ENCODE measurements at places on chromosomes 1 and 21.

GRCh38 chr1:90850898-90851710 is 134.0 kb upstream of the BARHL2 start:
- DNase-seq: peak; percentile 71

DNA sequence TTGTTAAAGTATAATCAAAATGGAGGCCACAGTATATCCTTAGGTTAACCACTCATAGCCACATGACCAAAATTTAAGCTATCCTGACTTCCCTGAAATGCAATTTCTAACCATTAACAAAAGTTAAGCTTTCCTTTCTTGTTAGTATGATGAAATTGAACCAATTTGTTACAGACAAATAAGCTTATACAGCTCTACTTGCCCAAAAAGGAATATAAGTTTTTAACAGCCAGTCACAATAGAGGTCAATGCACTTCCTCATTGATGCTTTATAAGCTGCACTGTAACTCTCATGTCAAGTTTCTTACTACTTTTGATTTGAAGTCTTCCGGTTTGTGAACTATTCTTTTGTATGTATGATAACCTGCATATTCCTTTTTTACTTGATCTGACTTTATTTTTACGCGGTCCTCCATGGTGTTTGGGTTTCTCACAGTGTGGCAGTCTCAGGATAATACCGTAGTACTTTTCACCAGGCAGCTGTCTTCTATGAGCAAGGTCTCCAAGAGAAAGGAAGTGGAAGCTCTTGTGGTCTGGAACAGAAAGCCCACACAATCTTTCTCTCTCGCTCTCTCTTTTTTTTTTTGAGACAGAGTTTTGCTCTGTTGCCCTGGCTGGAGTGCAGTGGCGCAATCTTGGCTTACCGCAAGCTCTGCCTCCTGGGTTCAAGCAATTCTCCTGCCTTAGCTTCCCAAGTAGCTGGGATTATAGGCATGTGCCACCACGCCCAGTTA is 331.6 kb downstream of the SRGAP2C start:
- no peak for DNase-seq

- no peak for DNase-seq
Observed at GRCh38 chr21:26236281-26236680, 65.7 kb upstream of the APP start.

DNA sequence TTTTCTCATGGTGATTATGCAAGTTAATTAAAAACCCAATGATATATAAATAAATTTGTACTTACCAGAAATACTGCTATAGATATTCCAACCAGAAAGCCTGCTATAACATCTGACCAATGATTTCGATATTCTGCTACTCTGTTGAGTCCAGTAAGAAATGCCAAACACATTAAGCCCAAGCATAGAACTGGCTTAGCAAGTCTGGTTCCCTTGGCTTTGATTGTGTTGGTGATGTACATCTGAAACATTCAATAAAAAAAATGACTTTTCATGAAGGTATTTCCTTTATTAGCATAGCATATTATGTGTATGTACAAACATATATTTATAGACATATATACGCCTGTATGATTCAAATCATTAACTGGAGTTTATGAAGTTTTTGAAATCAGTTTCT is 82.8 kb downstream of the PLPPR5 start:
- no peak for DNase-seq

DNA sequence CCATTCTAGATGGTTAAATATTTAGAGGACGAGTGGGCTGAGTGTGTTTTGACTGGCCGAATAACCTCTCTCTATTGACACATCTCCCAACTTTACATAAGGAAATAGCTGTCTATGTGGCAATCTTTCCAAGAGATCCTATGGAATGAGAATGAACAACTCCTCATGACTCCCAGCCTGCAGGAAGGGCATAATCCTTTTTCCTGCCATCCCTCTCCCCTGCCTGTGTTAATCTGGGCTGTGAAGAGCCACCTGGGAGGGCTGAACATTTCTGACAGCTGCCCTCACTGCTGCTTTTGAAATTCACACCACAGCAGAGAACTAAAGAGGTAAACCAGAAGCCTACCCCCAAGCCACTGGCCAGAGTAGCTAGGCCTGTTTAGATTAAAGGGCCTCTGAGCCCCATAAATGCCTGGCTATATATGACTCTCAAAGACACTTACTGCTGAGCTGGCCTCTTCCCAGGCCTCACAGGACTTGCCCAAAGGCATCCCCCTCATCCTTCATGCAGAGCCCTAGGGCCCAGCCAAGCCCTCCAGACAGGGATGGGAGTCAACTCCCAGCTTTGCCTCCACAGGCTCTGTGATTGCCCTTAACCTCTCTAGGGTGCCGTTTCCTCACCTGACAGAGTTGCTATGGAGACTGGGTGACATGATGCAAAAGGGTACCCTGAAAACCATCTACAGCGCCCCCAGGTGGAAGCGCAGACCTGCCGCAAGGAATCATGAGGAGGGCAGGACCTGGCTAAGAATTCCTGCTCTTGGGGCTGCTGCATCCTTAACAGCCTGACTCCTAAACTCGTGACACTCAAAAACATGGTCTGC is 42.0 kb upstream of the LDLRAP1 start:
- DNase-seq: no peak

DNA sequence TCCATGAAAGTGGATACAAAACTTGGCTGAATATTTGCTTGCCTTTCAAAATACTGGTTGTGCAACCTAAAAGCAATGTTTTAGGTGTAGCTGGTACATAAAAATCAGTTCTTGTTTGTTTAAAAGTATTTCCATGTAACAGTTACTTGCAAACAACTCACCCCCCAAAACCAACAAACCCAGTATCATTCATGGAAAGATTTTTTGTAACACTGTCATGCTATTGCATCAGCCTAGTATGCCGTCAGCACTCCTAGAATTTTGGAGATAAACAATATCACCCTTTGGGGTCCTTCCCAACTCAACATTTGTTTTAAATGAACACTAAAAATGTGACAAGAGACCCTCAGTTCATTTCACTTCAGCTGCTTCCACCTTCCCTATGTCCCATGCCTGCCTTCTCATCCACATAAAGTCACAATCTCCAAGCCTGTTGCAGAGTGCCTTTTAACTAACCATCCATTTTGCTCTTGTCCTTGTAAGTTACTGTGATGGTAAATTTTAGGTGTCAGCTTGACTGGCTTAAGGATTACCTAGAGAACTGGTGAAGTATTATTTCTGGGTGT is 425.3 kb downstream of the DUSP10 start:
- DNase-seq: no peak

GRCh38 chr1:188295157-188295556 is 1466.4 kb downstream of the PLA2G4A start:
- no peak for DNase-seq

Measured in GM12892 (cell line).